GM13977 (cell line): ENCODE measurements at places on chromosomes 12 and 14.

DNA sequence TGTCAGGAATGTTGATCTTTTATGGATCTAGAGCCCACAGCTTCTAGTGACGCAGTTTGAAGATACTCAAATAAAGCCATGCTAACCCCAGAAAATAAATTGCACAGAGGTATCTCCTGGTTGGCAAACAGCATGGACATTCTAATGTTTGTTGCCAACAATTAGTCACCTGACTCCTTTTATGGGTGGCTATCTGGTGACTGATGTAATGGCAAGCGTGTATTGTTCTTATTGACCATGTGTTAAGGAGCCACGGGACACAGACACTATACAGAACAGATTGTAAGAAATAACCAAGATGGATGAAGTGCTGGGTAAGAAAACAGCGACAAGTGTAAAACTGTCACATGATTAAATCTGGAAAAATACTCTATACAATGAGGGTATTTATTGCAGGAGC is 401.3 kb upstream of the PDE3A start:
- no peak for DNase-seq

- DNase-seq, result peak; percentile 54
These were observed 170.7 kb downstream of the ESRRB start for GRCh38 chr14:76546426-76547221.

DNA sequence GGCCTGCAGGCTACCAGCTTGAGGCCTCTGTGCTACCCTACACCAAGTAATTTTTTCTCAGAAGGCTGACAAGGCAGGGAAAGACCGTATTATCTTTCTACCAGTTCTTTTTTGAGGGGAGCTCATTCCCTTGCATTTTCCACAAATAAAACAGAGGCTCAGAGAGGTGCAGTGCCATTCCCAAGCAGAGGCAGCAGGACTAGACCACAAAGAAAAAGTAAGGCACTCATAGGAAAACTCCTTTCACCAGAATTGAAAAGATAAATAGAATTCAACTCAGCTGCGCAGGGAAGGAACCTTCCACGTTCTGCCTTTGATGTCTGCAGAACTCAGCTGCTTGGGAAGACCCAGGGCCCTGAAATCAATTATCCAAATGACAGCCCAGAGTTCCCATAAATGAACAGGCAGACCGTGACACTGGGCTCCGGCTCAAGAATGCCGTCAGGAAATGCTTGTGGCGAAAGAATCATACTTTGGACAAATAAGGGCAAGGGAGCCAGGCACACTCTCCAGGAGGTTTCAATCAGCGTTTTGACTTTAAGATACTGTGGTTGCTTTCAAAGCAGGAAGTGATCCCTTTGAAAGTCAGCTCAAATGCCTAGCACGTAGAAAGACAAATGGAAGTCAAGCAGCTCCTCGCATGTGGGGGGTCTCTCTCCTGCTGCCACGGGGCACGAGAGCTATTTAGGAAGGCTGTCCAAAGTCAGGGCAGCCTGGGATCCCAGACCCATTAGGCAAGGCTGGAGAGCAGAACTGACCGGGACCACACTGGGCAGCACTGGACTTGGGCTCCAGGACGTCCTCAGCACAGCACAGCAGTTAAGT is 14.0 kb downstream of the KCTD10 start:
- DNase-seq, result no peak

GRCh38 chr12:115267891-115268290 is 583.9 kb upstream of the TBX3 start:
- no peak for DNase-seq

- no peak for DNase-seq
These were observed 48.5 kb upstream of the RIMBP2 start for GRCh38 chr12:130764475-130765185.

DNA sequence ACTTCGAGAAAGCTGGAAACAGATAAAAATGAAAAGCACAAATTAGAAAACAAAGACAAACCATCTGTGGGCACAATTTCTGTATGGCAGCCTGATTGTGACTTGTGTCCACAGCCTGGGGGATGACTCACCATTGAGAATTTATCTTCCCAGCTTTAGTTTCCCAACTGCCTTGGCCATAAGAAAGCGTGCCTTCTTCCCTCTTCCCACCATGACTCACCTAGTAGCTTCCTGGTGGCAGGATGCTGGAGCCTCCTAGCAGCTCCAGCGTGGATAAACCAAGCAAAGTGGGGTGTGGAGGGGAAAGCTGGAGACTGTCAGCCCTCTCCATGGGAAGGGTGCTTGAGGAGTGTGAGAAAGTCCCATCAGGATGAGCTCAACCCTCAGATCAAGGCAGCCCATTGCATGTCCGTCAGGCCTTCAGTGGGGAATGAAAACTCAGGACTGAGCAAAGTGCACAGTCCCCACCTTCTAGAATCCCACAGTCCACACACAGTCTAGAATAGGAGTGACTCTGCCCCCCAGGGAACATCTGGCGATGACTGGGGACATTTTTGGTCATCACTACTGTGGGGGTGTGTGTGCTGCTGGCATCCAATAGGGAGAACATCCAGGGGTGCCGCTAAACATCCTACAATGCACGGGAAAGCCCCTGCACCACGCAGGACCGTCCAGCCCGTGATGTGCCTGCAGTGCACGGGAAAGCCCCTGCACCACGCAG is 22.4 kb upstream of the SERPINA6 start:
- no peak for DNase-seq

GRCh38 chr14:96627386-96627785 is 125.2 kb downstream of the PAPOLA start:
- DNase-seq, result no peak

DNA sequence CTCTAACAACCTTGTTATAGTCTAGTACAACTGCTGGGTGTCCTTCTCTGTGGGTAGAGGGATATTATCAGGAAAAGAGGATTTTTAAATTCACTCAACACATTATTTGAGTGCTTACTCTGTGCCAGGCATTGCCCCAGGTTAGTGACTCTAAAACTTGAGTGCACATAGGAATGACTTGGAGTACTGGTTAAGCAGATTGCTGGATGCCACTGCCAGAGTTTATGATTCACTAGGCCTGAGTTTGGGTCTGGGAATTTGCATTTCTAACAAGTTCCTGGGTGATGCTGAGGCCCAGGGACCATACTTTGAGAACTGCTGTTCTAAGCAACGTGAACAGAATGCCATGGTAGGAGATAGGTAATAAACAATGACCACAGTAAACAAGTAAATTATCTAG is 96.6 kb downstream of the CFAP54 start:
- DNase-seq, result no peak

GRCh38 chr14:102909911-102910310 is 12.6 kb upstream of the AMN start:
- no peak for DNase-seq

DNA sequence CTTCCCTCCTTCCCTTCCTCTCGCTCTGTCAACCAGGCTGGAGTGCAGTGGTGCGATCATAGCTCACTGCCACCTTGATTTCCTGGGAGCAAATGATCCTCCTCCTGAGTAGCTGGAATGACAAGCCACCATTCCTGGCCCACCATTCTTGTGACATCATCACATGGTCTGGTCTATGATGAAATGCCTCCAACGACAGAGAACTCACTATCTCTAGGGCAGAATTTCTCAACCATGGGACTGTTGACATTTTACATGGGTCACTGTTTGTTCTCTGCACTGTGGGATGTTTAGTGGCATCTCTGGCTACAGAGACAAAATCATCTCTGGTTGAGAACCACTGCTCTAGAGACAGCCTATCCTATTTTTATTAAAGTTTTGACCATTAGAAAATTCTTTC is 9.7 kb downstream of the VRK1 start:
- no peak for DNase-seq

DNA sequence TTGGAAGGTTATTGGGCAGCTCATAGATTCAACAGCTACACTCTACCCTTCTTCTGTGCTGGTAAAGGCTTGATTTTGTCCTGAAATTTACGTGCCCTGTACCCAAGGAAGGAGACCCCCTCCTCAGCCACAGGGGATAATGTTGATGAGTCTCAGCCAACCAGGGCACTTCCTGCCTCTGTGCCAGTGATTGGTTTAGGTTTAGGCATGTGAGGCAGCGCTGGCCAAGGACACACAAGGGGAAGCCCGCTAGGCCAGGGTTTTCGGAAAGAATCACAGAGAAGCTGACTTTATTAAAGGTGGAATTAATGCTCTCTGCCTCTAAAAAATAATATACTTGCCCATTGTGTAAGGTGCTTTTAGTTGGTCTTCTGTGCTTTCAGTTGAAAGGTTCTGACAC is 15.4 kb upstream of the CTDSP2 start:
- no peak for DNase-seq

DNA sequence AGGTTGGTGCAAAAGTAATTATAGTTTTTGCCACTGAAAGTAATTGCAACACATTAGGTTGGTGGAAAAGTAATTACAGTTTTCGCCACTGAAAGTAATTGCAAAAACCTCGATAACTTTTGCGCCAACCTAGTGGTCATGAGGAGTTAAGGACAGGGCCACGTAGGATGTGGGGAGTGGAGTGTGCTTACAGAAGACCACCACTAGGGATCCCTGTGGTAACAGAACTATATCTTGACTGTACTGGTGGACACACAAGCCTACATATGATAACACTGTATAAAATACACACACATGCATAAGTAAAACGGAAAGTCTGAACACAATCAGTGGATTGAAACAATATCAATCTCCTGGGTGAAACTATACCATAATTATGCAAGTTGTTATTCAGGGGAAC is 187.4 kb upstream of the ABCD2 start:
- no peak for DNase-seq

GRCh38 chr12:19916196-19916753 is 452.1 kb upstream of the PDE3A start:
- no peak for DNase-seq

DNA sequence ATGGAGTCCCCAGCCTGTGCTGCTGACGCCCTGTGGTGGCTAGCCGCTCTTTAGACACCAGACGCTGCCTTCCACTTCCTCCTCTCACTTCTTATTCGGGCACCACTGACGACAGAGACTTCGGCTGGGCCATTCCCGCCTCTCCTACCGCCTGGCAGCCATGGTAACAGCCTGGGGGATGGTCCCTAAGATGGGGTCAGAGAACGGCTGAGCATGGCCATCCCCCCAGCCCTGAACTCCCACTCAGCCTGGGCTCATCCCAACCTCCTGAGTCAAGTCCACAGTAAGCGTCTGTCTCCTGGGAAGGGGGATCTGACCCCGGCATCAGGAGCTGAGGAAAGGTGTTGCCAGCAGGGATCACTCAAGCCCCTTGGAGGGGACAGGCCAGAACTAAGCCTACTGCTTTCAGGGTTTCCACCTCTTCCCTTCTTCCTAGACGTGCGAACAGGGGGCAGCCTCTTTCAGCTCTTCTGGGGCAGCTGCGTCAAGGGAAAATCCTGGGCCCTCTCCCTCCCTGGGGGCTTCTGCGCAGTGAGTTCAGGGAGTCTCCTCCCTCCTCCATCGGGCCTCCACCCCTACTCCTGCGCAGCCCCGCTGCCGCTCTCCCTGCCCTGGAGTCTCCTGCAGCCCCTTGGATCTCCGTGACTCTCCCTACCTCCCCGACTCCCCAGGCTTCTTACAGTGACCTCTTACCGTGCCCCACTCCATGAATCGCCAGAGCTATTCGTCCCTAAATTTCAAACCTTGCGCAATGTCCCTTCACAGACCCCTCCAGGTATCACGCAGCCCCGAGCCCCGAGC is 643 bp upstream of the TAMALIN start:
- DNase-seq, result peak; percentile 86

GRCh38 chr14:38285962-38286361 is 30.1 kb upstream of the CLEC14A start:
- DNase-seq, result no peak

DNA sequence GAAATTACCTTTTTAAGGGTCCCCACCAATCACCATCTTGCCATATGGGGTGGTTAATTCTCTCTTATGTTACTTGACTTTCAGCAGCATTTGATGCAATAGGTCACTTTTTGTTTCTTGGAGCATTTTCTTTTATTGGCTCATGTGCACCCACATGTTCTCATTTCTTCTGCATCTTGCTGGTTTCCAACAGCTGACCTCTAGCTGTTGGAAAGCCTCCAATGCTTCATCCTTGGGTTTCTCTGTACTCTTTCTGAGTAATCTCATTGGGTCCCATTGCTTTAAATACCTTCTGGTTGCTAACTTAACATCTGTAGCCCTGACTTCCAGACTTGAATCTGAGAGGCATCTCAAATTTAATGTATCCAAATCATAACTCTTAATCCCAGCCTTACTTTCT is 116.8 kb downstream of the CRADD start:
- DNase-seq, result no peak

DNA sequence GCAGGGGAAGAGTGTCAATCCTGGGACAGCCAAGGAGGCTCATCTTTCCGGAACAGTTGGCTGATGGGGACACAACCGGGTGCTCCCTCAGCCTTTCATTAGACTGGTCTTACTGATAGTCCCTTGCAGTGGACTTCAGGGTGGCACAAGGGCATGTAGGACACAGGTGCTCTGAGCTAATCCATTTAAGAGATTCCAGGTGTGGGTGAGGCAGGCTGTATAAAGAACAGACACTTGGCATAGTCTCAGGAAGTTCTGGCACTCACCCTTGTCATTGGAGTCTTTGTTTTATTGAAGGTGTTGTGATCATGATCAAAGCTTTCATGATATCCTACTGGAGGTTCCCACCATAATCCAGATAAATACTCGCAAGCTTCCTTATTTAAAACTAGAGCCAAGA is 341.6 kb downstream of the EMP1 start:
- DNase-seq, result no peak

- DNase-seq, result no peak
These were observed 47.9 kb downstream of the FBXW8 start for GRCh38 chr12:116958402-116959197.

GRCh38 chr12:52532636-52533035 is 12.4 kb upstream of the KRT5 start:
- no peak for DNase-seq

GRCh38 chr14:36847366-36847765 is 185.7 kb downstream of the PAX9 start:
- DNase-seq, result no peak

- DNase-seq, result no peak
These were observed 10.0 kb upstream of the TNFAIP2 start for GRCh38 chr14:103113303-103113702.

DNA sequence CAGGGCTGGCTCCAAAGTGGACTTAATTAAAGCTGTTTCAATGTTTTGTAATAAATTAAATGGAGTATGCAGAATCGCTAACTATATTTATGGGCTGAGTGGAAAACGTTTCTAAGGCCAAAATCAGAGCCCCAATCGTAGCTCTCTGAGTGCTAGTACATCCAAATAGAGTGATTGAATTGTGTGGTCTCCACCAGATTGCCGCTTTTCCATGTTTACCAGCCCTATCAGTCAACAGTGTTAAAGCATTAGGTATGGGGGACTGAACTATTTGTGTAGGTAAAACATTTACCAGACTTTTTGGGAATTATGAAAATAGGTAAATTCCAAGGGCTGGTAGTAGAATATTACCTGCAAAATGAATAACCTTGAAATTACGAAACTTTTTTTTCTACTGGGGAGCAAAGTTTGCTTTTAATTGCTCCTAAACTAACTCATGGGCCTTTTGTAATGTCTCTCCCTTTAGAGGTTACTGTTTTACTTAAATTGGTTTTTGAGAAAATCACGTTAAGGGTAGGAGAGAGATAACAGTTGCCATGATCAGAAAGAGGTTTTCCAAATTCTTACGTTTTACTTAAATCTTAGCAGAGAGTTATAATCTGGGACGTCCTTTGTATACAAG is 28.0 kb upstream of the METAP2 start:
- no peak for DNase-seq
